ENCODE measurements at places on chromosomes 12 and 14.

DNA sequence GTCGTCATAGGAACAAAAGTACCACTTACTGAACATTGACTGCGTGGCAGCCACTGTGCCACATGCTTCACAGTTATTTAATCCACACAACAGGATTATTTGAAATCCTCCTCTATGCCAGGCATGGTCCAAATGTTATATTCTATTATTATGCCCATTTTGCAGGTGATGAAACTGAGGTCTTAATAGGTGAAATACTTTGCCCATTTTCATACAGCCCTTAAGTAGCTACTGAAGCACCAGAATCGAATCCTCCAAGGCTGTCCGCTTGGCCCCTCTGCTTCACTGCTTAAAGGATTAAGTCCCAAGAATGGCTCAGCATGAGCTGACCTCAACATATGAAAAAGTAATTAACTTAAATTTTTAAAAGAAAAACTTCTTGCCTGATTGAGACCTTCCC, 212.8 kb downstream of the EGLN3 start:
- H3K4me3 ChIP-seq = no peak overlapping the region
- DNase-seq = no peak
- no peak overlapping the region for H3K27ac ChIP-seq
- no peaks in the 10 kb centered on the region for H3K4me1 ChIP-seq
- H3K36me3 ChIP-seq = no peaks in the 10 kb centered on the region

- H3K27me3 ChIP-seq = no peaks in the 10 kb centered on the region
- DNase-seq = no peak
- H3K36me3 ChIP-seq = no peaks in the 10 kb centered on the region
- H3K4me1 ChIP-seq = no peaks in the 10 kb centered on the region
- H3K27ac ChIP-seq = no peak overlapping the region
Measured at GRCh38 chr12:58566599-58566998, 353.7 kb downstream of the LRIG3 start.

DNA sequence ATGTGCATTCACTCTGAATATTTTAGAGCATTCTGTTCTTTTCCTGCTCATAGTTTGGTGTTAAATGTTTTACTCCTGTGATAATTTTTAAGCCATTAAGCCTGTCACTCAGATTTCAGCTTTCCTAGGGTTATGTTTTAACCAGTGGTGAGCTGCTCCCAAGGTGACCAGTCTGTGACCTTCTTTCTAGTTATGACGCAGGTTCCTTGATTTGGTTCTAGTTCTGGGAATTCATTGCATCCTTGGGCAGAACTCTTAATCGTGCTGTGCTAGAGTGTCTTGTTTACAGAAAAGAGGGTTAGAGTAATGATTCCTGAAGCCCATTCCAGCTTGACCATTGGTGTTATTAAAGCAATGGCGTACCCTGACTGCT, 2.2 kb downstream of the GABARAPL1 start:
- H3K27me3 ChIP-seq = no peaks in the 10 kb centered on the region
- H3K4me3 ChIP-seq = peak overlapping the region; percentile 87
- DNase-seq = no peak
- H3K27ac ChIP-seq = peak overlapping the region; percentile 99
- peaks cover 18% of the 10 kb centered on the region for H3K4me1 ChIP-seq
- peaks cover 21% of the 10 kb centered on the region for H3K36me3 ChIP-seq

GRCh38 chr12:108289350-108290161, 49.6 kb downstream of the CMKLR1 start:
- H3K4me3 ChIP-seq = no peak overlapping the region
- H3K36me3 ChIP-seq = no peaks in the 10 kb centered on the region
- peak; percentile 97 for DNase-seq
- peaks cover 9% of the 10 kb centered on the region for H3K4me1 ChIP-seq
- peak overlapping the region; percentile 45 for H3K27ac ChIP-seq

Data from vagina (tissue), 2 donors.